ENCODE measurements at places on chromosomes 7 and 10.

DNA sequence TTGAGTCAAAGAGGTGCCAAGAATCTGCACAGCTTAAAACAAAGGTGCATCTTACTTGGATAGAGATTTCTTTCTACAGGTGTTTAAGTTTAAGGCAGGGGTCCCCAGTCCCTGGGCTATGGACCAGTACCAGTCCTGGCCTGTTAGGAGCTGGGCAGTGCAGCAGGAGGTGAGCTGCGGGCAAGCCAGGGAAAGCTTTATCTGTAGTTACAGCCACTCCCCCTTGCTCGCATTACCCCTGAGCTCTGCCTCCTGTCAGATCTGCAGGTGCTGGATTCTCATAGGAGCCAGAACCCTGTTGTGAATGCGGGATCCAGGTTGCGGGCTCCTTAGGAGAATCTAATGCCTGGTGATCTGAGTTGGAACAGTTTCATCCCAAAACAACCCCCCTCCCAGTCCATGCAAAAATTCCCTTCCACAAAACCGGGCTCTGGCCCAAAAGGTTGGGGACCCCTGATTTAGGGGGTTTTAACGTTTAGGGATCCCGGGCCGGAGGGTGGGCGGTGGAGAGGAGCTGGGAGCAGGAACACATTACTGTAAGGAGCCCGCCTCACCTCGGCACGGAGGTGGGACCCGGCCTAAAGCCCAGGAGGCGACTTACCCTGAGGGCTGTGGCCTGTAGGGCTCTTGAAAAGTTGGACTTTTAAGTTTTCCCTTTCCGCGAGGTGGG is 60.2 kb downstream of the ZNF467 start:
- DNase-seq, result no peak

GRCh38 chr7:120060875-120061274 is 212.1 kb upstream of the KCND2 start:
- DNase-seq, result no peak

DNA sequence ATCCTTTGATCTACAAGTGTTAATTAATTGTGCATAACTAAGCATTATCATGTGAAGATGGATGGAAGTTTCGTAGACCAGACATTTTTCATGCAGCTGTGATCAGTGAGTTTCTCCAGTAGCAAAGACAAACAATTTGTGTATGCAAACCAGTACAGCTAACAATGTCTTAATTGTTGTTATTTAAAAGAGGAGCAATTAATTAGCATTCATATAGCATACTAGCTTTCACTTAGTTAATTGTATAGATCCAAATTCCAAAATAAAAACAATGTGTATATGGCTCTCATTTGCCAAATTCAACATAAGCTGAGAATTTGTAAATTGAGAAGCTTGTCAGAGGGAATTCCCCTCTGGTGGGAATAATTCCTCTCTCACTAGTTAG is 22.6 kb upstream of the PRKCQ start:
- no peak for DNase-seq

DNA sequence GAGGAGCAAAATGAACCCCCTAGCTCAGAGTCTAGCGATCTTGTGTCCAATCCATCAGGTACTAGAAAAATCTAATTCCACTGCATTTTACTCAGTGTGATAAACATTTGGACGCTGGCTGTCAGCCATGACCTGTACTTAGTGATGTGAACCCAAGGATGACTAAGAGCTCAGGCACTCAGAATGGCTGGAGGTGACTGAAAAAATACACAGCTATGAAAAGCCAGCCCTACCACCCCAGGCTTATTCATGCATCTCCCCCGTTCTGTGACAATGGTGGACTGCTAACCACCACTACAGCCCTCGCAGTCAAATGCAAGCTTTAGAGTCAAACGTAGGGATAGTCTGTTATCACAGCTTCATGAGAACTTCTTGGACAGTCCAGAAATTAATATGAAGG is 14.9 kb downstream of the AFAP1L2 start:
- no peak for DNase-seq

- no peak for DNase-seq
These were observed 748.7 kb downstream of the AUTS2 start for GRCh38 chr7:70346844-70347462.

DNA sequence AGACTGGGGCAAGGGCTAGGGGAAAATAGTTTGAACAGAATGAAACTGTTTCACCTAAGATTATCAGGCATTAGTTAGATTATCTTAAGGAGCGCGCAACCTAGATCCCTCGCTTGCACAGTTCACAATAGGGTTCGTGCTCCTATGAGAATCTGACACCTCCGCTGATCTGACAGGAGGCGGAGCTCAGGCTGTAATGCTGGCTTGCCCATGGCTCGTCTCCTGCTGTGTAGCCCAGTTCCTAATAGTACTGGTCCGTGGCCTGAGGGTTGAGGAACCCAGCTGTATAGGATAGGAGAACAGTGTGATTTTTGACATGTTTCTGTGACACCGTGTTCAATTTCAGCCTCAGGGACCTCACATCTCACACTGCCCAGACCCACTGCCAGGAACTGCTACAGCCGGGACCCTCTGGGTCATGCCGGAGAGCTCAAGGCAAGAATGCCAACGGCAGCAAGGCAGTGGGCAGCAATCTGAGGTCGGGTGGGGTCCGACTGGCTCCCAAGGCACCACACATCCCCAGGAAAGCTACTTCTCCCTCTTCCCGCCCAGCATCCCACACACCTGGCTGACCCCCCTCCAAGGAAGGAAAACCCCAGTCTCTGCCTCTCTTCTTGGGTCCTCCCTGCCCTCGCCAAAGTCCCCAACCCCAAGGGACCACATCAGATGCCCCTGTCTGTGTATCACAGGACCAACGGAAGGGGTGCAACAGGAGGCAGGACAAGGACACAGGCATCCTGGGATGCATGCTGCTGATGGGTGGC is 31.7 kb downstream of the CAMK2B start:
- DNase-seq, result no peak

DNA sequence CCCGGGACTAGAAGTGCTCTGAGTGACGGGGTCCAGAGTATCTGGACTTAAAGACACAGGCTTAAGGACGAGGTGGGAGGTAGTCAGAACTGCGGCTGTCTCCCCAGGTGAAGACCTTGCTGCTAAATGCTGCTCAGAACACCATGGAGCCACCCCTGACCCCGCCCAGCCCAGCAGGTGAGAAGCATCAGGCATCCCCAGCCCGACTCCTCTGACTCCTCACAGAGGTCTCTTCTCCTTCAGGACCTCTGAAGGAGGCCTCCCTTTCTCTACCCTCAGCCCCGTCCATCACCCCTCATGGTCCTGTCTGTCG is 5.8 kb downstream of the NFKB2 start:
- no peak for DNase-seq

- no peak for DNase-seq
These were observed 9.4 kb upstream of the OPN4 start for GRCh38 chr10:86644794-86645445.

DNA sequence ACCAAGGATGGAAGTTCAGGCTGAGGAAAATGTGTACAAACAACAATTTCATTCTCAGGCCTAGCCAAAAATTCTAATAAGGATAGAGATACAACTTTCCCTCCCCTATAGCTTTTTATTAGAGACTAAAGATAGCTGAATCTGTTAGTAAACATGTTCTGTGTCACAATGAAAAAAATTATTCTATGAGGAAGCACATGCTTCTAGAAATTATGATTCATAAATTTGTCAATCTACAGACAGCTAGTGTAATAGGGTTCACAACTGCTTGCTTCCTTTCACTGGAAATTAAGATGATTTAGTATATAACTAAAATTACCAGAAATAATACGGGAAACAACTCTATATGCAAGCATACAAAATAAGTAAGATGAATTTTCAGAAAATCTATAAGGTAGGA is 56.6 kb downstream of the CCDC3 start:
- DNase-seq, result no peak

GRCh38 chr7:157494506-157495176 is 157.8 kb downstream of the DNAJB6 start:
- DNase-seq, result no peak

- DNase-seq, result no peak
These were observed 73.6 kb upstream of the NEBL start for GRCh38 chr10:20970708-20971107.

DNA sequence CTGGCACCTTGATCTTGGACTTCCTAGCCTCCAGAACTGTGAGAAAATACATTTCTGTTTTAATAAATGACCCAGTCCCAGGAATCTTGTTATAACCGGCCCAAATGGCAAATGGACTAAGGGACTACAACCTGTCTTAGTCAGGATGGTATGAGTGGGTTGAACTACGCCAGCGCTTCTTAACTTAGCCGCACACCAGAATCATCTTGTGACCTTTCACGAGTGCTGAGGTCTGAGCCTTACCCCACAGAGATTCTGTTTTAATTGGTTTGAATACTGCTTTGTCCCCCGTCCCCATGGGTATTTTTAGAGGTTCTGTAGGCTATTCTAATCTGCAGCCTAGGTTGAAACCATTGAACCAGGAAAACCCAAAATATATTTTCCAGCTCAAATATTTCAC is 48.0 kb downstream of the PFKFB3 start:
- DNase-seq, result no peak

- no peak for DNase-seq
These were observed 95.5 kb downstream of the DNMBP start for GRCh38 chr10:99914236-99914635.

DNA sequence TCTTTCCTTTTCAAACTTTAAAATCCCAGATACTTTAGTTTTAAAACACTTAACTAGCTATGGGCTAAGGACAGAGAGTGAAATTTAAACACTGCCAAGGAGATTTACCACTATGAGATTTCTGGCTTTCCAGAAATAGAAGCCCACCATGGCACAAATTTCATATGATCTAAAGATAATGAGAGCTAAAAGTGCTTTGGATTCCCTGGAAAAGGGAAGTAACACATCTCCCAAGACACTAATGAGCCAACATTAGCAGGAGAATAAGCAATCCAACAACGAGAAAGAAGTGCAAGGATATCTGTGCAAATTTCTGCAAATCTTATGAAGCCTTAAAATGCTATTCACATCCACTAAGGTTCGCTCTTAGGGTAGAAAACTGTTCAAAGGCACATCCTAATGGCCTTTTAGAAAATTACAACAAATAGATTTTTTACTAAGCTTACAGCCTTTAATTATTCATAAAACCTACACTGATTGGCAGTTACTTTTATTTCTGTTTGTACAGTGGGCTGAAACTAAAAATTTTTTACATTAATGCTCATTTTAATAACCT is 100.3 kb downstream of the RAPGEF5 start:
- DNase-seq, result no peak

DNA sequence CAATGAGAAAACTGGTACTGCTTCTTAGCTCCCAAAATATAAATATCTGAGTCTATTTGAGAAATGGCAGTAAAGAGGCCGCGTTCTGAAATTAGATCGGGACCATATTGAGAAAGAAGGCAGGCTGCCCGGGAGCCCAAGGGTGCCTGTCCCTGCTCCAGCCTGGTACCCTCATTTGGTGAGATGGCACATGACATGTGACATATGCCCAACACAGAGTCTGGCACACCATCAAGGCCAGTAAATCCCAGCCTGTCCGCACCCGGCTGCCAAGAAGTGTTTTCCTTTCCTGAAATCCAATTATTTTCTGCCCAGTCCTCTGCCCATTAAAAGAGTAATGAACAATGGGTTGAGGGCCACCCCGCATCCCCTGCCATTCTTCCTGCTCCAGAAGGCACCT is 66.4 kb downstream of the CDH23 start:
- no peak for DNase-seq

DNA sequence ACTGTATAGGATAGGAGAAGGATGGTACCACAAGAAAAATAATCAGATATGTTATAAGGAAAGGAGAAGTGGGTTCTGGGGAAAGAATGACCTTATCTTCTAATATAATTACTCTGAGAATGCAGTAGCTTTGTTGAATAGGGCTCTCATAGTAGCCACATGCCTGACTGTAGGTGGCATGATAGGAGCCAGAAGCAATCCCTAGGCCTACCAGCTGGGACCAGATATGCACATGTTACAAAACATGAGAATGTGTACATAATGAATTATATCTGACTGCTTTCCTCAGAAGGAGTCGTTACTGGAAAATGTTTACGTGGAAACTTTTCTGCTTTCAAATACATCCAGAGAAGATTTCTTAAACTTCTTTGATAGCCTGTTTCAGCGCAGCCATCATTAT is 53.2 kb upstream of the FAM3C start:
- DNase-seq, result no peak

- no peak for DNase-seq
These were observed 131.5 kb downstream of the OAT start for GRCh38 chr10:124287071-124287685.
